Vagina (tissue), 2 donors: ENCODE measurements at places on chromosomes 5 and 9. TPM values are rescaled to one million over a fixed set of nuclear protein-coding genes. Genes with fewer than 3 reads are reported as not detected.

Gene RPL37
- 489 TPM for total RNA-seq

Gene GMCL2
- not detected for total RNA-seq

Gene GPR150
- total RNA-seq, result 1.7 TPM

Gene BHMT2
- 4.2 TPM for total RNA-seq

DNA sequence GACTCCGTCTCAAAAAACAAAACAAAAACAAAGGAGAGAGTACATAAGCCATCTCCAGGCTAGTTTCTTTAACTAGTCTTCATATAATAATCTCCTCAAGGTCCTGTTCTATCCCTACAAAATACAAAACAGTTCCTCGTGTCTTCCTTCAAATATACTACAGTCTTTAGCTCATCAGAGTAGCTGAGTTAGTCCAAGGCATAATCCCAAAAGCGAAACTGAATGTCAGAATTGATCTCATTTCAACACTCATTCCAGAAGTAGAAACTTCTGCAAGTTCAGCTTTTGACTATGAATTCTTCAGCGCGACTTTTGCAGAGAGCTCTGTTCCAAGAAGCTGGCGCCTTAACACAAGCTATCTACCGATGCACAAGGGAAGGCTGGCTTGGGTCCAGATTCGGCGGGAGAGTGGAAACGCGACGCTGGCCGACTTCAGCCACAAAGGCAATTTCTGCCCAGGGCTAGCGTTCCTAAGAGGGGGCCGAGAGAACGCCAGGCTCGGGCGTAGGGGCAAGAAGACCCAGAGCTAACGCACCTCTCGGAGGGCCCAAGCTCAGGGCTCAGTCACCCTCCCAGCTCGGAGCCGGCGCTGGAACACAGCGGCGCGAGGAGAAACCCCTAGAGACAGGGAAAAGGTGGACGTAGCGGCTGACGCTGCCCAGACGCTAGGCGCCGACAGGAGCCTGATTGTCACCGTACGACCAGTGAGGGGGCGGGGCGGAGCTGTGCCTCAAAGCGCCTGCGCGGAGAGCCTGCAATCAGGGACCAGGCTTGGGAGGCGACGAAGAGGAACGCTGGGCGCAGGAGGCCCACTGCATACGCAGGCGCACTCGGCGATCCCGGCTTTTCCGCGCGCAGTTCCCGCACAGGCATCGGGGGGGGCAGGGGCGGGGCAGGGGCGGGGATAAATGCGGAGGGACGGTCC, 469 bp upstream of the HSDL2 start:
- peaks cover 39% of the 10 kb centered on the region for H3K4me1 ChIP-seq
- no peaks in the 10 kb centered on the region for H3K27me3 ChIP-seq
- H3K4me3 ChIP-seq, result peak overlapping the region; percentile 94
- peak overlapping the region; percentile 95 for H3K27ac ChIP-seq

DNA sequence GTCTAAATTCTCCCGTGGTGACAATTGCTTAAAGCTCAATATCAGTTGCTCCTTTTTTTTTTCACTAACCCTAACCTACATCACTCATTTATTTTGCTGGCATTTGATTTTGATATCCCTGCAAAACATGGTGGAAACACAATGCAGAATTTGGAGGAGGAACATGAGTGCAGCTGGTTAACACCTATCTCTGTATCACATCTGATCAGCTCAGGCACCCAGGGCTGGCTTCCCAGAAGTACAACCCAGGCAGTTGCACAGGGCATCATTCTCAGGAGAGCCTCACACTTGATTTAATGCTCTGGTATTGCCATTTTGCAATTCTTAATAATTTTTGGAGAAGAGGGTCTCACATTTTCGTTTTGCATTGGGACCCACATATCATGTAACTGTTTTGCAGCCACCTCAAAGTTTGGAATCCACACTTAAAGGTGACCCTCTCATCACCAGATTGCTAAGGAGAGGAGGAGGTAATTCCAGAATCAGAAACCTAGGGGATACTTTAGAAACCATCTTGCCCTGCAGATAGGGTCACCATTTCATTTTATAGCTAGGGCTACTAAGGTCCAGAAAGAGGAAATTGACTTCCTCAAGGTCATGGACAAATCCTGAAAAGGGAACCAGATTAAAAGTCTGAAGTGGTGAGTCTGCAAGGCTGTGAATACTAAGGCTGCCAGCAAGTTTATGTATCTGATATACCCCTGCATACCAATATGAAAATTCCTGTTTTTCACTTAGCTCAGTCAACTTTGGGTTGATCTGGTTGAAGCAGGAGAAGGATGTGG, 19.3 kb upstream of the ADAM19 start:
- H3K4me3 ChIP-seq, result no peak overlapping the region
- no peaks in the 10 kb centered on the region for H3K4me1 ChIP-seq
- no peaks in the 10 kb centered on the region for H3K27me3 ChIP-seq
- H3K27ac ChIP-seq, result no peak overlapping the region

DNA sequence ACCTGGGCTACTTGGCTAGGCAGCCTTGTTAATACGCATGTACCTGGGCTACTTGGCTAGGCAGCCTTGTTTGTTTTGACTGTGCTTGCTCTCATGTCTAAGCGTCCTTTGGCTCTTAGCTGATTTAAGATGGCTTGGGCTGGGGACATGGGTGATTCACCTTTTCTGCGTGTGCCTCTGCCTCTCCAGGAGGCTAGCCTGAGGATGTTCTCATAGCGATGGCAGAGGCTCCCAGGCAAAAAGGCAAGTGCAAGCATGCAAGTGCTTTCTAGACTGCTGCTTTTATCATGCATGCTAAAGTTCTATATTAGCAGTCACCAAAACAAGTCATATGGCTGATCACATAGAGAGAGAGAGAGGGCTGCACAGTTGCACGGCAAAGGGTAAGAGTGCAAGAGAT, 300.5 kb downstream of the IRX1 start:
- H3K27ac ChIP-seq, result no peak overlapping the region
- DNase-seq, result peak; percentile 32
- no peaks in the 10 kb centered on the region for H3K4me1 ChIP-seq
- H3K27me3 ChIP-seq, result no peaks in the 10 kb centered on the region
- H3K36me3 ChIP-seq, result no peaks in the 10 kb centered on the region
- H3K4me3 ChIP-seq, result no peak overlapping the region

DNA sequence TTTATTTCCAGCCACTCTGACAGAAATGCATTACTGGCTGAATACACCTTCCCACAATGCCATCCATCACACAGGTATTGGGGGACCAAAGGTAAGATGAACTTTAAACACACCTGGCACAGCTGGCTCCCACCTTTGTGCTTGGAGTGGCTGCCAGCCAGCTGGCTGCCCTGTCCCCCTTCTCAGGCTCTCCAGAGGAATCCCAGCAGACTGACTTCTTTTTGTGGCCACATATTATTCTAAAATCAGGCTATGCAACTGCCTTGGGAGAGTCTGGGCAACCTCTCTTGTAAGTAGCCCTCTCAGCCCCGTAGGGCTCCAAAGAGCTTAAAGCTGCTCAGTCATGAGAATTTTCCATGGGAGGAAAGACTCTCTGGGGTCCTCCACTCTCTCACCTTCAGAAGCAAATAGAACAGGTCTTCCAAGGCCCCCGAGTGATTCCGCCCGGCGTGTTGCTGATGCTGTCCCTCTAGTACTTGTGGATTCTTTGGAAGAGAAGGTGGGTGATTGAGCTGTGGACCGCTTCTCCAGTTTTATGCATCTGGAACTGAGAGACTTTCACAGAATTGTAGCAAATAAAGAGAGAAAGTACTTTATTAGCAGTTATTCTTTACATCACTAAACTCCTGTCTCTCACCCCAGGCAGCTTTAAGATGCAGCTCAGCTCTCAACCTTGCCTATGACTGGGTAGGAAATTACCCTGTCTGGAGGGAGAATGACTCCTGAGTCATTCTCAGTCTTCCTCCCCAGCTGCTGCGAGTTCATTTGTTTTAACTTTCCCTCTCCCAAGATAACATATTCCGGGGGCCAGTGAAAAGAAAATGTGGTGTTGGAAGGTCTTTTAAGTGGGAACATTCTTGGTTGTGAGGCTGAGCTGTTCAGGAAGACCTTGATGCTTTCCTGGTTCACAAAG, 159.4 kb upstream of the PITX1 start:
- no peaks in the 10 kb centered on the region for H3K27me3 ChIP-seq
- no peak overlapping the region for H3K4me3 ChIP-seq
- DNase-seq, result peak; percentile 65
- peak overlapping the region; percentile 8 for H3K27ac ChIP-seq
- peaks cover 43% of the 10 kb centered on the region for H3K4me1 ChIP-seq

DNA sequence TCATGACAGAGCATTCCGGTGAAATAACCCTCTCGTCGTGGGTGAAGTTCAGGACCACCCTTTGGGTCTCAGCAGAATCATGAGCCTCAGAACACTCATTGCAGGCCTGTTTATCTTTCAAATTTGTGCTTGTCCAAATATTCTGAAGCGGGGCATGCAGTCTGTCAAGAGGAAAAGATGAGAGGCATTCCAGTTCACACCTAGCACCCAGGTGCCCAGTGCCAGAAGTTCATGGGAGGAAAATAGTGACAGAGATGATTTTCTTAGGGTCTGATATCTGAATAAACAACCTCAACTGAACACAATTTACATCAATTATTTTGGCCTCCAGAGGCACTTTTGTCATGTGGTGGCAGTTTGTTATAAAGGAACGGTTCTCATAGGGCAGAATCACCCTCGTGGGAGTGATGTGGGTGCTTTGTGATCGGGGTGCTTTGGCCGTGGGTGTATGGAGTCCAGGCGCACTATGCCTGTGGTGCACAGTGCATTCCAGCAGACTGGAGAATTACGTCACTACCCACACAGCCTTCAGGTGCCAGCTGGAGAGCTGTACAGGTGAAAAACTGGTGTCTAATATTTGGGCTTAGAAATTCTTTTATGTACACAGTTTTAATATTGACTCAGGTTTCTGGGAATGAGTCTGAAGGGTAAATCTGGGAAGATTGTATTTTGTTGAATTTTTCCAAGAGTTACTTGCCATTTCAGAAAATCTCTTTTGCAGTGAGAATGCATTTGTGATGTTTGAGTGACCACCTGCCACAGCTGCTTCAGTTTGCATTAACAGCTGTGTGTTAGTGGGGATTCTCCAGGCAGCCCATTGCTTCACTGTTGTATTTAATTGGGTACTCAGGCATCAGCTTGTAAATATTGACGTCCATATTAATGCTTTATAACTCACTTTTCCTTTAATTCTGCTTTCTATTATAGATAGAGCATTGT, 289.3 kb downstream of the FANCC start:
- peaks cover 100% of the 10 kb centered on the region for H3K4me1 ChIP-seq
- no peak overlapping the region for H3K4me3 ChIP-seq
- H3K36me3 ChIP-seq, result no peaks in the 10 kb centered on the region
- H3K27me3 ChIP-seq, result no peaks in the 10 kb centered on the region
- DNase-seq, result no peak

GRCh38 chr5:31962871-31963307, 211.2 kb downstream of the GOLPH3 start:
- H3K4me1 ChIP-seq, result peaks cover 24% of the 10 kb centered on the region
- no peaks in the 10 kb centered on the region for H3K36me3 ChIP-seq
- DNase-seq, result no peak
- no peaks in the 10 kb centered on the region for H3K27me3 ChIP-seq

- H3K4me3 ChIP-seq, result no peak overlapping the region
- H3K4me1 ChIP-seq, result peaks cover 8% of the 10 kb centered on the region
- no peak for DNase-seq
- H3K27me3 ChIP-seq, result no peaks in the 10 kb centered on the region
- H3K36me3 ChIP-seq, result peaks cover 80% of the 10 kb centered on the region
These were observed 34.8 kb downstream of the HMGXB3 start for GRCh38 chr5:150035139-150035895.

GRCh38 chr9:115944166-115944948, 209.2 kb upstream of the PAPPA start:
- H3K4me3 ChIP-seq, result no peak overlapping the region
- peaks cover 19% of the 10 kb centered on the region for H3K4me1 ChIP-seq
- H3K27ac ChIP-seq, result peak overlapping the region; percentile 11
- H3K27me3 ChIP-seq, result no peaks in the 10 kb centered on the region
- H3K36me3 ChIP-seq, result no peaks in the 10 kb centered on the region
- no peak for DNase-seq

GRCh38 chr9:89236955-89237573, 58.4 kb upstream of the SHC3 start:
- H3K4me3 ChIP-seq, result no peak overlapping the region
- no peaks in the 10 kb centered on the region for H3K27me3 ChIP-seq
- peaks cover 8% of the 10 kb centered on the region for H3K4me1 ChIP-seq

- no peak overlapping the region for H3K4me3 ChIP-seq
- DNase-seq, result peak; percentile 75
- no peak overlapping the region for H3K27ac ChIP-seq
- H3K4me1 ChIP-seq, result peaks cover 3% of the 10 kb centered on the region
These were observed 108.6 kb downstream of the SERINC5 start for GRCh38 chr5:80147119-80147815.

DNA sequence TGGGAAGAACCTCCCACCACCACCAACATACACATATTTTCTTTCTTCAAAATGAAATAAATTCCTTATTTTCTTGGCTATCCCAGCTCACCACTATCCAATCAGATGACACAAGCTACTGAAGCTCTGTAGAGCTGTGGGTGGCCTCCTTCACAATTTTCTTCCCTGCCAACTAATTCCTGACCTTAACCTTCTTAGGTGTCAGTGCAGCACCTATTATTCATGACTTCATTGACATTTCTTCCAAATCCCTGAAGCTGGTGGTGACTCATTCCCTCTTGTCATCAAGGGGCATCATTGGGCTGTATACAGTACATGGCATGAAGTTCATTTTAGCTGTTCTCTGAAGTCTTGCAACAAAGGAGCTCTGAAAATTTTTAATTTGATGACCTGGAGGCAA, 42.0 kb upstream of the ADRA1B start:
- H3K4me1 ChIP-seq, result peaks cover 13% of the 10 kb centered on the region
- no peak for DNase-seq
- no peaks in the 10 kb centered on the region for H3K27me3 ChIP-seq

DNA sequence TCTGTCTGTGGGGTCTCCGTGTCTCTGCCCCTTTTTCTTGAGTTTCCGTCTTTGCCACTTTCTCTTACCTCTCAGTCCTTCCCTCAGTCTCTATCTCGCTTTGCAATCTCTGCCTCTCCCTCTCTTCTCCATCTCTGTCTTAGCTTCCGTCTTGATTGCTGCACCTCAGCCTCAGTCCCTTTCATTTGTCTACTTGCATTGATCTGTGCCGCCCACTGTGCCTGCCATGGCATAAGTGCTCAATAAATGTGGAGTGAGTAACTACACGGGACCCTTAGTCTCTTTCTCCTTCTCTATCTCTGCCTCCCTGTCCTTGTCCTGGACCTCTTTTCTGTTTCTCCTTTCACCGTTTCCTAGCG, 6.6 kb downstream of the PCDHGC5 start:
- H3K36me3 ChIP-seq, result peaks cover 3% of the 10 kb centered on the region
- peak overlapping the region; percentile 27 for H3K4me3 ChIP-seq
- no peaks in the 10 kb centered on the region for H3K27me3 ChIP-seq

GRCh38 chr9:99533421-99533820, 288.3 kb upstream of the NR4A3 start:
- no peak for DNase-seq
- H3K4me1 ChIP-seq, result no peaks in the 10 kb centered on the region
- no peaks in the 10 kb centered on the region for H3K27me3 ChIP-seq
- no peak overlapping the region for H3K27ac ChIP-seq

- H3K36me3 ChIP-seq, result no peaks in the 10 kb centered on the region
- no peak overlapping the region for H3K4me3 ChIP-seq
- H3K4me1 ChIP-seq, result no peaks in the 10 kb centered on the region
- no peak for DNase-seq
These were observed 322.1 kb downstream of the FAM170A start for GRCh38 chr5:119951330-119951934.

GRCh38 chr9:102669220-102669619, 325.9 kb upstream of the CYLC2 start:
- no peaks in the 10 kb centered on the region for H3K36me3 ChIP-seq
- no peak overlapping the region for H3K4me3 ChIP-seq
- no peaks in the 10 kb centered on the region for H3K27me3 ChIP-seq
- no peak for DNase-seq
- no peaks in the 10 kb centered on the region for H3K4me1 ChIP-seq
- H3K27ac ChIP-seq, result no peak overlapping the region
